Mesenchymal stem cell (in vitro differentiated cells and primary cell): ENCODE measurements at places on chromosomes 1 and 21.

DNA sequence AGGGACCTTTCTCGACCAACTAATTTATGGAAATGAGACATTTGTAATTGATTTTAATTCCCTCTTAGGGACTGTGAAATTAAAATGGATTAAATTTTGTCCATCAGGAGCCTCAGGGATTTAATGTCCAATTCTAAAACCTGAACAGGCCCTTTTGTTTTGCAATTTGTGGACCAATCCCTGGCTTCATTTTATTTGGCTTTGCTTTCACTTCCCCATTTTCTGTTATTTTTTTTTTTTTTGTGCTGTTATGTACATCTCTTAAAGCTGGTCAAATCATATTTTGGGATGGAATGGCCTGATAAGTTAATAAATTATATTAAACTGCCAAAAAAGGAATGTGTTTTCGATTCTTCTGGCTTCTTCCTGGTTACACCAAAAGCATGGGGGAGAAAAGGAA is 28.9 kb downstream of the ZSCAN20 start:
- no peak for DNase-seq

GRCh38 chr1:100335436-100335835 is 16.9 kb upstream of the CDC14A start:
- no peak for DNase-seq

- DNase-seq, result no peak
These were observed 1.8 kb downstream of the OTUD7B start for GRCh38 chr1:150008699-150009098.

GRCh38 chr1:226871636-226872327 is 1.4 kb downstream of the PSEN2 start:
- DNase-seq, result no peak

- peak; percentile 55 for DNase-seq
These were observed 9.3 kb downstream of the MAP3K6 start for GRCh38 chr1:27357281-27358037.

DNA sequence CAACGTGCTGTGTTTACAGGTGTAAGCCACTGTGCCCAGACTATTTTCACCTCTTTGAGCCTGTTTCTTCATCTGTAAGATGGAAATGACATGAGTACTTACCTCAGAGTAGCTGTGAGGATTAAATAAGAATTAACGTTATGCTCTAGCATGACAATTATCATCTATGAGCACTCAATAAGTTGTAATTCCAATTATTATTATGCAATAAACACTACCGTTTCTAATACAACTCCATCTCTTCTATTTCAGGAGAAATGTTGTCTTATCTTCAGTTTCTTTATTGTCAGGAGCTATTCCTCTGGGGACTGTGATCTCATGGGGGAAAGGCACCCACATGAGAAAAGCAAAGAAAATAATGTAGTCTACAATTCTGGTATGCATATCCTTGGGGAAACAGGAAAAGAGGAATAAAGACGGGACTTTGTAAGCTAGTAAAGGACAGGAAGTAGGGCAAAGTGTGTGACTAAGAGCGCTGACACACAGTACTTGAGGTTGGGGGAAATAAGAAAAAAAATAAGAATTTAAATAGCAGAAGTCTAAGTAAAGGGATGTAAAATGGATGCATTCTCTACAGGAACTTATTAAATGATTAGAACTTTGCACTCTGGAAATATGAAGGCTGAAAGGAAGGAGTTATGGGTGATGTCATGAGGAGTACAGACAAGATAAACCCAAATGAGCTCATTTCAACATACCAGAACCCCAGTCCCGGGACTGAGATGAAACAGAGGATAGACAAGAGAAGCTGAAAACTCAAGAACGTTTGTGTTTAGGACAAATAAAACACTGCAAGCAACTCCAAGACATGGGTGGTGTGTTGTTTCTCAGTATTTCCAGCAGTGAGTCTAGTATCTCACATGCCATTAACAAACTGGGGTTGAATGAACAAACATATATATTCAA is 9.8 kb downstream of the PHC2 start:
- DNase-seq, result peak; percentile 81

GRCh38 chr1:230105245-230105753 is 38.3 kb downstream of the GALNT2 start:
- DNase-seq, result no peak

DNA sequence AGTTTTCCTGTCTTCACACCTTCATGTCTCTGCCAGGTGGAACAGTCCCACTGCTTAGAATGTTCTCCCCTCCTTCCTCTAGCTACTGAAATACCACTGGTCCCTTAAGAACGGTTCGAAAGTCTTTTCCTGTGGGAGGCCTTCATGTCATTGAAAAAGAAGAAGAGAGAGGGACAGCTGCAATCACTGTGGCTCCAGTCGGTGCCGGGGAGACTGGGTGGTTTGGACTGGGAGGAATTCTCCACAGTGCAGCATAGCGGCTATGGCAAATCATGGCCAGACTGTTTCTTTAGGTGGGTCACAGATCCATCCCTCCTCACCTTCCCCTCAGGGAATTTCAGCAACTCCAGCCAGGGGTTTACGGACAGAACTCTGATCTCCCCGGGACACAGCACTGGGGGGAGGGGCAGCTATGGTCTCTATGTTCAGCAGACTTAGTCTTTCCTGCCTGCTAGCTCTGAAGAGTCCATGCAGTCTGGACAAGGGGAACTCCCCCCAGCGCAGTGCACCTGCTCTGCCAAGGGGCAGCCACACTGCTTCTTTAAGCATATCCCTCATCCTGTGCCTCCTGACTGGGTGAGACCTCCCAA is 567.2 kb downstream of the SMYD3 start:
- no peak for DNase-seq

DNA sequence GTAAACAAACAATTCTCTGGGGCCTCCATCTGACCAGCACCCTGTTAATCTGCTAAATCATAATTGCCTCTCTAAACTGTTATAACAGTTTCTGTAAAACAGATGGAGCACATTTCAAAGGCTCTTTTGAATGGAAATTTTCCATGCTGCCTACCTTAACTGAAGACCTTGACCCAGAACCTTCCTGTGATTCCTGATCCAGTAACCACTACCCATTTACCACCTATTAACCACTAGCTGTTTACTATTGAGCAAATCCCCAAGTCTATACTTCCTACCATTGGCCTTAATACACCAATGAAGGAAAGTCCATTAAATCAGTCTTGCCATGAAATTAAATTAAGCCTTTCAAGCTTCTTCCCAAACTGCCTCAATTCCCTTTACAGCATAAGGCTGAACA is 46.3 kb downstream of the RAB3GAP2 start:
- no peak for DNase-seq

- no peak for DNase-seq
These were observed 14.7 kb downstream of the KIAA1614 start for GRCh38 chr1:180927348-180927747.

DNA sequence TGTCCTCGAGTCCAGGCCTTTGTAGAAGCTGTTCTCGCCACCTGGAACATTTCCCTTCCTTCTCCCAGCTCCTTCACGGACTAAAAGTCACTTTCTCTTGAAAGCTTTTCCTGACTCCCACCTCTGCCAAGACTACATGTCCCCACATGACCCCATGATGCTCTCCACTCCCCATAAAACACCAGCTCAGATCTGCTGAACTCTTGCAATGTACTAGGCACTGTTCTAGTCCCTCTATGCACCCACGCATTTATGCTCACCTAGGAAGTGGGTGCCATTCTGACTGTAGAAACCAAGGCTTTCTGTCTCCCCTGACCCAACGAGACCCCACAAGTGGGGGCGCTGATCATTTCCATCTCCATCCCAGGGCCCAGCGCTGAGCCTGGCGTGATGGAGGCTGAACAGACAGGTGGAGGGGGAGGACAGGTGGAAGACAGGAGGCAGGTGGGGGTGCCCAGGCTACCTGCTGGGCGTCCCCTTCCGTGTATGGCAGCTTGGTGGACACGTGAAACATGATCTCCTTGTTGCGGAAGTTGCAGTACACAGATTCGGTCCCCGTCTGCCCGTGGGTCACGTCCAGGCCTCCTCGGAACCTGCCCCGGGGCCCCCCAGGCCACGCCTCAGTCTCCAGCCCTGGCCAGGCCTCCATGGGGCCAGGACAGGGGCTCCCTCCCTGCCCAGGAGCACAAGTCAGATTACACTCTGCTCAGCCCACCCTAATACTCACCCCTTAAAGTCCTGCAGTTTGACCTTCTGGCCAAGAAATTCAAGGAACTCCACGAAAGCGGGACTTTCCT is 58.0 kb downstream of the RAP1GAP start:
- DNase-seq, result no peak

DNA sequence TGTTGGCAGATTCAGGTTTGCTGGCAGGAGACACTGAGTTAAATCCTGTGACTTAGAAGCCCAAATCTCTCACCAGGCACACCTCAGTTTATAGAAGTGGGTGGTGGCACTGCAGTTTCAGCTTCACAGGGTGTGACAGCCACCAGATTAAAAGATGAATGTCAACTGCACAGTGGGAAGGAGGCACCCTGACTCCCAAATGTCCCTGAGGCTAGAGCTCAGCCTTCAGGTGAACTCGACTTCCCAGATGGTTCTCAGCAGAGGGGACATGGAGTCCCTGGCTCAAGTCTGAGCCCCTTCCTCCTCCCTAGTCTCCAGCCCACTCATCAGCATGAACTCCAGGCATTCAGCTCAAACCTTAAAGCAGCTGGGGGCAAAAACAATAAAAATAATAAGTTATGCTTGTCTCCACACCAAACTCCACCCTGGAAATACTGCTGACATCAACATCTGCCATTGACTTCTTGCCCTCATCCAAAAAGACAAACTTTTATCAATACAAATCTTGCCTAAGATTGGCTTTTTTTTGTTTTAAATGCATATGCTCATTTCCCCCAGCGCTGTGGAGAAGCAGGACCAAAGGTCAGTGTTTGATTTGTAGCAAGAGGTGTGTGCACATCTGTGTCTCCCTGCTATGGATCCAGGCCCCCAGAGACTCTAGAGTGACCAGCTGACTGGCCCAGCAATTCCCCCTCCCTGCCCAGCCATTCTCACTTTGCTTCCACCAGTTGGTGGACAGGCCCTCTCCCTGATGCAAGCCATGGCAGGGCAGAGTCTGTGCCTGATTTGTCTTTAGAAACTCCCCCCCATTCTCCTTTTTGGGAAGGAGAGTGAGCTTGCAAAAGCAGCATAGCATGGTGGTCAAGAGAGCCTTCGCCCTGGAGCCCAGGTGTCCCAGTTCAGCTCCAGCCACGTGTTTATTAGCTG is 18.5 kb upstream of the S100A7 start:
- no peak for DNase-seq

- DNase-seq, result no peak
These were observed 65.2 kb upstream of the LRRC8D start for GRCh38 chr1:89755591-89755990.

GRCh38 chr1:205240118-205240517 is 12.4 kb downstream of the TMCC2 start:
- no peak for DNase-seq

DNA sequence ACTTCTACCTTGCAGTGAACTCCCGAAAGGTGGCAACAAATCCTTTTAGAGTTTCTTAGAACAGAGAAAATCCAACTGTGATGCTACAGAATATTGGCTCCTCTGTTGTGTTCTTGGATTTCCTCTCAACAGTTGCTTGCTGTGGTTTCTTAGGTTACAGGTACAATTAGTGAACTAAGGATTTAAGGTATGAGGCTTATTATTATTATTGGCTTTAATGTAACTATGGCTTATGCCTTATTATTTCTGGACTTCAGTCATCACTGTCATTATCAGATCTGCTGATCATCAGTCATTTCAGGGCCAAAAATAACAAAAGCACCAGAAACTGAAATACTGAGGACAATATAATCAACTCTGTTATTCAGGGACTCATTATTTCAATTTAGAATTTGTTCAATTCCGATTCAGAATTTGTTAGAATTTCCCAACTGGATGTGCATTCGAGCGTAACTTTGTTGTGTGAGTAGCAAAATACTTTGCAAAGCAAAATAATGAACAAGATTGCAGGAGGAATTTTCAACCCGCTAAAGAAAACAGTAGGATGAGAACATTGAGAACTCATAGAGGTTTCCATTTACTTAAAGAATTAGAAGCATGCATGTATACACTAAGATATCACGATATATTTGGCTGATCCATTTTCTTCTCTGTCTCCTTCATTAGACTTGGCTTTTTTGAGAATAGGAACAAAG is 65.5 kb upstream of the AK4 start:
- DNase-seq, result no peak

DNA sequence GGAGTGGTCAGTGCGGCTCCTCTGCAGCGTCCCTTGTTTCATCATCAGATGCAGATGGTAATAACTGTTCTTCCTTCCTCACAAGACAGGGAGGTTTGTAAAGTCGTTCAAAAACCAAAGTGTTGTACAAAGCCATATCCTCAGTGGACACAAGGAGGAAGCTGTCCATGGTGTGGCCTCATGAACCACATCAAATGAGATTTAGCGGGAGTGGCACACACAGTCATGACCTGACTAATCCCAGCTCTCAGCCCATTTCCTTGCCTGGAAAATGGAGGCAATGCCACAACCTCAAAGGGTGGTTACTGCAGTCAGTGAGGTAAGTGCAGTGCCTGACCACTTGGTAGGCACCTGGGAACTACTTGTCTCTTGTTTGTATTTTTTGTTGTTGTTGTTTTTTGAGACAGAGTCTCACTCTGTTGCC is 13.4 kb downstream of the ENTREP3 start:
- DNase-seq, result no peak

DNA sequence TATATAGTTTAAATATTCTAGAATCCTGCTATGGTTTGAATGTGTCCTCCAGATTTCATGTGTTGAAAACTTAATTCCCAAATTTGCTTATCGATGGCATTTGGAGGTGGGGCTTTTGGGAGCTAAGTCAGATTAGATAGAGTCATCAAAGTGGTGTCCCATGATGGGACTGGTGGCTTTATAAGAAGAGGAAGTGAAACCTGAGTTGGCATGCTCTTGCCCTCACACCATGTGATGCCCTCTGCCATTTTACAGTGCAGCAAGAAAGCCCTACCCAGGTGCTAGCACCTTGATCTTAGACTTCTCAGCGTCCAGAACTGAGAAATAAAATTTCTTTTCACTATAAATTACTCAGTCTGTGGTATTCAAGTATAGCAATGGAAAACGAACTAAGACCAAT is 111.3 kb downstream of the TGFB2 start:
- DNase-seq, result no peak

DNA sequence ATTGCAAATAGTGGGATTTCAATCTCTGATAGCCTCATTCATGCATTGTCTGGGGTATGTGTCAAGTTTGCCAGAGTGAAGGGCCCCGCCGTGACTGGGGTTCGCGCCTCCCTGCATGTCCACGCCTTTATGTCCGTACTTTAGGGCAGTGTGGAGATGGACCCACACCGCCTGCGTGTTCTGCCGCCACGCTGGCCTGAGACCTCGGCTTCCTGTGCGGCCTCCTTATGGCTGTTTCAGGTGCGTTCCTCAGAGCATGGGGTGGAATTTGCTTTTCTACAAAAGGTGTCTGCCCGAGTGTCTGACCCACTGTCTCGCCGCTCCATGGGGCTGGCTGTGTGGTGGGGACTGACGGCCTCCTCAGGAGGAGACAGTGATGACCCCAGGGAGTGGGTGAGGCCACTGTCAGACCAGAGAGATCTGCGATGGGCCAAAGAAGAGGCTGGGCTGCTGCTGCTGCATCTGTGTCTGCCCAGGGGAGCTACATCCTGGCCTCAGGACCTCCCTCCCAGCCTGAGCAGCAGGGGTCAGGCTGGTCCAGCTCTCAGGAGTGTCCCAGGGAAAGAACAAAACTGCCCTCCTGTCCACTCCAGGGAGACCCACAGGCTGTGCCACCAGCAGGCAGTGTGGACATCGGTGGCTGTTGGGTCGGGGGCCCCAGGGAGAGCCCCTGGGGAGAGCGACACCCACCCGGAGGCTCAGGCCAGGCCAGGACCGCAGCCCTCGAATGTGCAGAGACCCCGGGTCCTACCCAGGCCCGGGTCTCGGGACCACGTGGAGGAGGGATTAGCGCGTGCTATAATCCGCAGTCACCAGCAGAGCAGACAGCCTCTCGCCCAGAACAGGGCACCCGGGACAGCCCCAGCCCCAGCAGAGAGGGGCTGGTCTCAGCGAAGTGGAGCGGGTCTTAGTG is 9.8 kb upstream of the SLC19A1 start:
- no peak for DNase-seq

GRCh38 chr1:115764541-115764940 is 4.0 kb downstream of the CASQ2 start:
- peak; percentile 74 for DNase-seq
